MCF 10A (cell line): ENCODE measurements at places on chromosomes 5 and 9. TPM values are rescaled to one million over a fixed set of nuclear protein-coding genes. Genes with fewer than 3 reads are reported as not detected.
A peak's percentile ranks its signal among the peaks of the same experiment; 100 is the strongest.

- DNase-seq = peak; percentile 75
Measured at GRCh38 chr5:150295741-150296486, 6.3 kb upstream of the CAMK2A start.

DNA sequence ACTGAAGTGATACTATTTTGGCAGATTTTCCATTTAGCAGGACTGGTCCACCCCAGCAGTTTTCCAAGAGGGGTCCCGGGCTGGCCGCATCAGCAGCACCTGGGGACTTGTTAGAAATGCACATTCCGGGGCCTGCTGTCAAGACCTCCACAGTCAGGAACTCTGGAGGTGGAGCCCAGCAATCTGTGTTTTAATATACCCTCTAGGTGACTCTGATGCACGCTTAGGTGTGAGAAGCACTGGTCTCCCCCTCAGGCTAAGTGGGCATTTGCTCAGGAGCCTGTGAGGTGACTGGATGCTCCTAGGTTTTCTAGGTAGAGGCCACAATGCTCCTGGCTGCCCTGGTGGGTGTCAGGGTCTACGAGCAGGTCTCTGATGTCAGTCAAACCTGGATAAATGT lies 81.7 kb downstream of the DCP2 start:
- no peak for DNase-seq

- no peak for DNase-seq
Measured at GRCh38 chr5:168513861-168514428, 15.2 kb upstream of the FBLL1 start.

GRCh38 chr9:131554843-131555351 lies 9.6 kb downstream of the PRRT1B start:
- no peak for DNase-seq

DNA sequence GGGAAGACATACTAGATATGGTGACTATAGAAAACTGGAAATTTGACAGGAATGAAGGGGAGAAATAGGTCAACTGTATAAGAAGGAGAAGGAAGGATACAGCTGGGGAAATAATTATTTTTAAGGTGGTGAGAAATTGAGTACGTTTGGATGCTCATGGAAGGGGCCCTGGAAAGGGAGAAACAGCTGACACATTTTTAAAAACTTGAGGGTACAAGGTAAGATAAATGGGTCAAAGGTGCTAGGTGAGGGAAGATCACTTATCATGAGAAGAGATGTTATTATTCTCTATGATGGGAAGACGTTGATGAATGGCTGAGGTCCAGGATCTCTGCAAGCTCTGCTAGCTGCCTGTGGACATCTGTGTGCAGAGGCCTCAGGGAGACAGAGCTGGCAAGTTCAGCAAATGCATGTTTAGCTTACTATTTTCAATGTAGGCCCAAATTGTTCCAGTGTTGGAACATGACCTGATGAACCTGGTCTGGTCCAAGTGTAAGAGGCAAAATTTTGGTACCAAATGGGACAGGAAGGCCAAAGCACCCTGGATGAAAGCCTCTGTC lies 181.7 kb downstream of the MTRR start:
- DNase-seq = no peak

OR2V1 gene
- not detected in 2 replicates for total RNA-seq
